ENCODE measurements at places on chromosomes 5 and 9.

- no peak for DNase-seq
Observed at GRCh38 chr5:159765135-159765433, 151.2 kb upstream of the ADRA1B start.

DNA sequence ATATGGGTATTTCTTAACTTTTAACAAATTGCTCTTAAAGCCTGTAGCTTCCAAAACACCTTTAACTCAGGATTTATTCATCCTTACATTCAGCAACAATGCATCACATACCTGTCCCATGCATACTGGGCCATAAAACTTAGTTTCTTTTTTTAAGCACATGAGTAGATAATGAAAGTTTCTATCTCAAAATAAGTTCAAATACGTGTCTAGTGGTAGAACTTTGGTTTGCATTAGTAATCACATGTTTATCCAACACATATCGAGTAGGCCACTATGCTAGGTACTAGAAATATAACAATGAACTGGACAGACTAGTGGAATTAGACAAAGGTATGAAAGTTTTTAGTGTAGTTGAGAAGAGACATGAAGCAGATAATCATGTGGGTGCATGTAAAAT is 99.6 kb downstream of the DOCK2 start:
- no peak for DNase-seq

- no peak for DNase-seq
Observed at GRCh38 chr9:134396825-134397224, 70.6 kb downstream of the RXRA start.

DNA sequence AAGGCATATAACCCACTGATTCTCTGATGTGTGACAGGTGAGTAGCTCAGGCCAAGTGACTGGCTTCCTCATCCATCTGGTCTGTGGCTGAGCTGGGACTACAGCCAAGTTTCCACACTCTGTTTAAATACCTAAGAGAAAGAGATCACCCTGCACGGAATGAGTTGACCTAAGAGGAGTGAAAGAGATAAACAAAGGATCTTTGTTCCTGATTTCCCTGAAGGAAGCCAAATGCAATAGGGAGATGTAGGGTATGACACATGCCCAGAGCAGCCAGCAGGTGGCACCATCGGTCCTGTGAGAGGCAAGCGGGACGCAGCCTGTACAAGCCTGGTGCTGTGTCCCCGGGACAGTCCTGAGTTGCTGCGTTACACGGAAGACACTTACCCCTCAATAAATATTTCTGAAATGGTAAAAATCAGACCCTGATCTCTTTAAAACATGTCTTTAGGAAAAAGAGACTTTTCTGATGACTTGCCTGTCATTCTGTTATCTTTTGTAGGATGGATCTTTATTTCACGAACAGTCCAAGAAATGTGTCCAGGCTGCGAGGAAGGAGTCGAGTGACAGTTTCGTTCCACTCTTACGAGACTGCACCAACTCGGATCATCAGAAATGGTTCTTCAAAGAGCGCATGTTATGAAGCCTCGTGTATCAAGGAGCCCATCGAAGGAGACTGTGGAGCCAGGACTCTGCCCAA is 41.1 kb downstream of the GALNT12 start:
- peak; percentile 83 for DNase-seq

- no peak for DNase-seq
Observed at GRCh38 chr5:43256261-43256966, 56.8 kb downstream of the HMGCS1 start.

DNA sequence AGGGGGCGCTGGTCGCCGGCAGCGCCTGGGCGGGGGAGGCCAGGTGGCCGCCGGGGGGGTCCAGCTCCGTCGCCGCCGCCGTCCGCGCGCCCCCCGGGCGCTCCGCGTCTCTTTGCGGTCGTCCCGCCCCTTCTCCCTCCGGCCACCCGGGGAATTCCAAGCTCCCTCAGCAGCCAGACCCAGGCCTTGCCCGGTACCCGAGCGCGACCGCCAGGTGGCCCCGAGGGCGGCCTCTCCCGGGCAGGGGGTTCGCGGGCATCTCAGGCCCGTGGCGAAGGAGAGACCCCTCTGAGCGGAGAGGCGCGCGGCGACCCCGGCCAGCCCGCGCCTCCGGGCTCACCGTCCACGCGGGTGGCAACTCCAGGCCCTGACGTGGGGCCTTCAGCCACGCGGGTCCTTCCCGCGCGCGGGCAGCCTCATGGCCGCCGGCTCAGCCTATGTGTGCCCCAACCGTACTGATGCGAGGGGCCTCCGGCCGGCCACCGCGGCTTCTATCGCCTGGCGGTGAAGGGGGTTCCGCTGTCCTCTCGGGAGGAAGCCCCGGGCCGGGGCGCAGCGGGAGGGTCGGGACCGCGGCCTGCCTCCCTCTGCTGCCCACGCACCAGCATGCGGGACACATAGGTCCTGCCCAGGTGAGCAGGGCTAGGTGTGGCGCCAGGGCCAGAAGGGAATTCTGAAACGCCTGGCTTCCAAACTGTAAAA is 529 bp upstream of the NRARP start:
- no peak for DNase-seq

DNA sequence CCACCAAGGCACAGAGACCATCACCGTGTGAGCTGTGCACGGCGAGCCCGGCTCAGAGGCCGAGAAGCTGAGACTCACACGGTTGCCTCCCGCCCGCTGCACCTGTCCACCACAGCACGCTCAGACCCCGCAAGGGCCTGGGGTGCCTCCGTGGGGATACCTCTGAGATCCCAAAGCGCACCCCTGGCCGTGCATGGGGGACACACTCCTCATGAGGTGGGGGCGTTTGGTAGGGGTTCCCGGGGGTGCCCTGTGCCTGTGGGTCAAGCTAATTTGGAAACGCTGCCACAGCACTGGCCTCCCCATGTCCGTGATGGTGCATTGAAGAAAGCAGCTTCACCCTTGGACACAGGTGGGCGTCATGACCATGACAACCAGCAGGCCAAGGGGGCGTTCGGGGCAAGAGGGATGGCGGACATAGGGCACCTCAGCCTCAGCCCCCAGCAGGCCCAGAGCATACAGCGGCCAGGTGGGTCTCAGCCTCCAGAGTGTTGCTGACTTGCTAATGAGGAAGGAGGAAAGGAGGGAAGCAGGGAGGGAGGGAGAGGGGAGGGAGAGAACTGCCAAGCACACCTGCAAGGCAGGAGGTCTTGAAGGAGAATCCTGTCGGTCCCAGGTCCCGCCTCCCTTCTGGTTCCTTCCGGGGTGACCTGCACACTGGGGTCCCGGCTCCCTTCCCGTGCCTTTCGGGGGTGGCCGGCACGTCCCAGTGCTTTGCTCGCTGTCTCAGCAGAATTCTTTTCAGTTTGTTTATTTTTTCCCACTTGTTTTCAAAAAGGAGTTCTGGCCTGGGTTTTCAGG is 34.7 kb downstream of the GLT6D1 start:
- no peak for DNase-seq

DNA sequence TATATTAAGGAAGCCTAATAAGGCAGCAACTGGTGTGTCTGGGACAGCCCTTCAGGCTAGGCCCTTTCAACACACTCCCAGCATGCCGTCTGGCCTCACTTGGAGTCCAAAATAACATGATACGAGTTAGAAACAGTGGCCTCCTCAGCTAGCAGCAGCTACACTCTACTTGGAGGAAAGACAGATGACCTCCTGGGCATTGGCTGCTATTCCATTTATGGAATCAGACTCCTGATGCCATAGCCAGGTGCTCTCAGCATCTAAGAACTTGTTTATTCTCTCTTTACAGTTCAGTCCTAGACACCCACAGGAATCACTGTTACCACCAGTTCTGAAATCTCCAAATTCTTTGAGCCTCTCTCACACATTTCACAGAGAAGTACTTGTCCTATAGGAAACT is 31.8 kb downstream of the RUSC2 start:
- no peak for DNase-seq

DNA sequence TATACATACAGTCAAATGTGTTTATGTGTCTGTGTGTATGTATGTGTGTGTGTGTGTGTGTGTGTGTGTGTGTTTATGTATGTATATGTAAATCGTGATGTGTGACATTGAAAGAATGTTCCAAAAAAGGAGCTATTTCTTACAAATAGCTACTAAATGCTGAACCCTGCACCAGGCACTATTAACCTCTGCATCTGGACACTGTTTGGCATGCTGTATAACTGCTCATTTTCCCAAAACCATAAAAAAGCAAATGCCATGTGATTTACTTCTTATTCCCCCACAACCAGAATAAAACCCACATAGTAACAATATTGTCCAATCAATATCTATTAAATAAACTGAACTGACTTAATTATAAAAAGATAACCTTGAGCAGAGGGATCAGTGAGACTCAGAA is 91.1 kb downstream of the NR6A1 start:
- no peak for DNase-seq

GRCh38 chr9:135083831-135084230 is 3.6 kb upstream of the OLFM1 start:
- DNase-seq, result no peak

DNA sequence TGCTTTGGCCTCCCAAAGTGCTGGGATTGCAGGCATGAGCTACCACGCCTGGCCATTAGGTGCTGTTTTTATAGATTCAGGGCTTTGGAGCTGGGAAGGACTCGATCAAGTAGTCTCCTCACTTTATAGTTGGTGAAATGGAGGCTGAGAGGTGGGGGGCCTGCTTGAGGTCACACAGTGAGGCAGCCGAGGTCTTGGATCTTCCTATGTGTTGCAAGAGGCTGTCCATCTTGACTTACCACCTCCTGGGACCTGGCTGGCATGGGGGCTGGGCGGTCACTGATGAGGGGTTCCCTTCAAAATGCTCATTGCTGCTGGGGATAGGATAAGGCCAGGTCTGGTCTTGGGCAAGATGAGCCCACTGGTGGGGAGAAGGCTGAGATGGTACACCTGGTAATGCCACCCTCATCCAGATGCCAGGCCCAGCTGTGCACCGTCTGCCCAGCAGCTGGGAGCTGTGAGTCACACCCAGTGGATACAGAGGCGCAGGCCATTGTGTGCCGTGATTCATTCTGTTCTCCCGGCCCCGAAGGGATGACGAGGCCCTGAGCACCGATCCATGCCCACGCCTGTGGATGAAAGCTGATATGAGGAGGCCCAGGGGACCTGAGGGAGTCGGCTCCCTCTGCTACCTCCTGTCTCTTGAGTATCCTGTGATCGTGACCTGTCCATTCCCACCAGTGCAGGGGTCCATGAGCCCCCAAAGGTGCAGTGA is 10.5 kb upstream of the NDST1 start:
- no peak for DNase-seq

GRCh38 chr5:88997937-88998336 is 115.0 kb upstream of the MEF2C start:
- DNase-seq, result no peak

DNA sequence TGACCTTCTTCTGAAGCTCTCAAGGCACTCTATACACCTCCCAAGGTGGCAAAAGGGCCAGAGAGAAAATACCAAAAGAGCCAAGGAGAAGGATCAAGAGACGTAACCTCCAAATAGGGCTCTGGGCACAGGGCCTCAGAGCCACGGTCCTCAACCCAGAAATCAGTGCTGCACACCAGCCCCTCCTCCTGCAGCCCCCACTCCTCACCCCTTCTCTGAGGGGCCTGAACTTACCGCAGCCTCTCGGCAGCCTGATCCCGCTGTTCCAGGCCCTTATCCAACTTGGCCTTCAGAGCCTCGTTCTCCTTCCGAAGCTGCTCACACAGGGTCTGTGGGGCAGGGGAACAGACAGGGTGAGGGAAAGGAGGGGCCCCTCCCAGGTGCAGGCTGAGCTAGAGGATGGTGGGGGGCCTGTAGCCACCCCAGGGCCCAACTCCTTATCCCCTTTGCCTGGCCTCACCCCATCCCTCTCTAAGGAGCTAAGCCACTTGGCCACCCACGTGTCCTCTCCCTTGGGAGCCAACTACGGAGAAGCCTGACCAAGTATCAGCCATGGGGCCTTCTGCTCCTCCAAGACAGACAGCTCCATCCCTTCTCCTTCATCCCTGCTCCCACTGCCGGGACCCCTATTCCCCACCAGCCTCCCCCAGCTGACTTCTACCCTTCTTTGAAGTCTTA is 28.8 kb downstream of the TNIP1 start:
- DNase-seq, result no peak

DNA sequence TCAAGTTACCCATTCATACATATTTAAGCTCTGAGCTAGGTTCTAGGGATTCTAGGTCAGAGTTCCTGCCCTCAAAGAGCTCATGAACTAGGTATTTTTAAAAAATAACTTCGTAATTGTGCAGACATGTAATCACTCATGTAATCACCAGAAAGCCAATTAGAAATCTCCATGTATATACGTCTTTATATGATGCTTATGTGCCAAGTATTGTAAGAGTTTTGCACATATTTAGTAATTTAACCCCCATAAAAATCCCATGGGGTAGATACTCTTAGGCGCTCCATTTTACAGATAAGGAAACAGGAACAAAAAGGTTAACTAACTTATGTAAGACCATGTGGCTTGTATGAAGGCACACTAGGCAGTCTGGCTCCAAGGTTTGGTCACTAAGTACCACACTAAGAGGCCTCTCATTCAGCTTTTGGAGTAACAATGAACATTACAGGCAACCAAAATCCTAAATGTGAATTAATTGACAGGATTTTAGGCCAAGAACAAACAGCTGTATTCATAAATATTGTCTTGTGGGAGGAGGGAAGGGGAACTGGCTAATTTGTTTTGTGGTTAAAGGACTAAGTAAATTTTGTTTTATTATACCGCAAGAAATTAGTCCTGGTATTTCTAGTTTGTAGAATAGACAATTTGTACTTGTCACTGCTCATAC is 1.7 kb upstream of the OTULINL start:
- DNase-seq, result no peak

DNA sequence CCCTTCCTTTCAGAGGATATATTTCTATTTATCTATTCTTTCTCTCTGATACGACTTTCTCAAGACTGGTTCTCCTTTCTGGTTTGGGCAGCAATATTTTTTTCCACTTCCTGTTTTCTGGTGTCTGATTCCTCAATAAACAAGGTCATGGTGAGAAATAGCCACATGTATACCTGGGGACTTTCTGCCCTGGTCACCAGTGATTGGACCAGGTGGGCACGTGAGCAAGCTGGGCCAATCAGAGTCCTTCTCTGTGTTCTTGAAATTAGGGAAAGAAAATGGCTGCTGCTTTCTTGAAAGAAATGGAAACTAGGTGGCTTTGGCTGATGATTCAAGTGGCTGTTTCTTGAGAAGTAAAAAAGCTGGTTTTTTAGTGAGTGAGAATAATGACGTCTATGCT is 18.4 kb upstream of the GSN start:
- peak; percentile 41 for DNase-seq

GRCh38 chr9:90970608-90971007 is 169.0 kb downstream of the SYK start:
- no peak for DNase-seq

- no peak for DNase-seq
Observed at GRCh38 chr9:97790542-97790941, 62.5 kb upstream of the FOXE1 start.

GRCh38 chr5:180381428-180381827 is 28.3 kb upstream of the GFPT2 start:
- DNase-seq, result no peak

- no peak for DNase-seq
Observed at GRCh38 chr9:21535396-21535795, 53.3 kb upstream of the IFNE start.

DNA sequence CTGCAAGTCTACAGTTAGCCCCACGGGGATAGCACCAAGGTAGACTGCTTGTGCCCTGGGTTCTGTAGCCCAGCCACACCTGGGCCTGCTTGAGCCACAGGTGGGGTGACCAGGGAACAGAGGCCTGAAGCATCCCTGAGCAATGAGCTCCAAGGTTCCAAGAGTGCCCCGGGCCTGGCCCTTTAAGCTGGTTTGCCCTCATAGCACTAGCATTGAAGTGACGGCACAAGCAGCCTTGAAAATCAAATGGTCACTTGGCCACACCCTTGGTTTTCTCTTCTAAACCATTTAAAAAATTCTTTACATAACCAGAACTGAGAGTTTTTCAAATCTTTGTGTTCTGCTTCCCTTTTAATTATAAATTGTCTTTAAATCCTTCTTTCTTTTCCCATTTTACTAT is 24.7 kb downstream of the FBXO10 start:
- DNase-seq, result no peak
